Frontal cortex (tissue), 4 donors: ENCODE measurements at places on chromosomes 4 and X.

GRCh38 chr4:37653601-37654000 is 32.6 kb downstream of the RELL1 start:
- DNase-seq, result no peak

DNA sequence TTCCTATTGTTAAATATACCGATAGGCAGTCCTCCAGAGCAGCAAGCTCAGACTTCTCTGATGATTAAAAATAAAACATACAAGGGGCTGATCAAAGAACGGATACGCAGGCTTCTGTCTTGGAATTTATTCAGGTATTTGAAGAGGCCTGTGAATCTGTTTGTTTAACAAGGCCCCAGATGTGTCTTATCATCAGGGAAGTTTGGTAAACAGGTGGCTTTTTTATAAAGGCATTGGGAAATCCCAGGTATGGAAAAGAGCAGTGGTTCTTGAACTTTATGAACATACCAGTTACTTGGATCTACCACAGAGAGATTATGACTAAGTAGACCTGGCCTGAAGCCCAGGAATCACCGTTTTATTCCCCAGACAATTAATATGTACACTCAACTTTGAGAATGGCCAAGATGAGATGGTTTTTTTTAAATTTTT is 47.9 kb downstream of the SOWAHB start:
- no peak for DNase-seq

DNA sequence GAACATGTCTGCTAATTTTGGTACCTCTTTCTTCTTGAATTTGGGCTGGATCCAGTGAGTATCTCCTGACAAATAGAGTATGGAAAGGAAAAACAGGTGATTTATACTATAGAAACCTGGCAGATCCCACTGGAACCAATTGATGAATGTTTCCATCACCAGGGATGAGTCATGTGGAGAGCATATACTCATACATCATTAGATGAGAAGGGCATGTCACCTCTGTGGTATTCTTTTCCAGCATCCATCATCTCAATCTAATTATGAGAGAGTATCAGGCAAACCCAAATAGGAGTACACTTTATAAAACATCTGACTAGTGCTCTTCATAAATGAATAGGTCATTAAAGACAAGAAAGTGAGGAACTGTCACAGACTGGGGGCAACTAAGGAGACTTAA is 90.7 kb downstream of the CLDN22 start:
- no peak for DNase-seq

GRCh38 chrX:41602816-41603345 is 85.9 kb upstream of the GPR34 start:
- DNase-seq, result no peak

DNA sequence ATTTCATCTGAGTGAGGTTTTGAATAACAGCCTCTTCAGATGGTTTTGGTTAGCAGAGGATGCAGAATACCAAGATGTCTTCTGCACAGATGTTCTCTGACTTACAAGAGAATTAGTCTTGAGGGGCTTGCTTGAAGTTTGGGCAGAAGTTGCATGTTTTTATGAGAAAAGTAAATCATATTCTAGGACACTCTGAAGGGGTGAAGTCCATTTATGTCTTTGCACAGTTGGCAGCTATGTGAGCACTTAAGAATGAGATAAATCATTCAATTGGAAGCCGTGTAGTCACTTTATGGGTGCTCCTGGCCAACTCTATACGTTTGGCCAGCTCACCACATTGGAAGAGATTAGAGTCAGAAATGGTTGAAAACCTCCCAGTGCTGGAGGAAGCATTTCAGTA is 252.7 kb upstream of the KCNIP4 start:
- DNase-seq, result no peak

GRCh38 chr4:74320559-74321118 is 12.4 kb downstream of the EPGN start:
- DNase-seq, result no peak

GRCh38 chrX:39065051-39065871 is 264.0 kb downstream of the MID1IP1 start:
- peak; percentile 4 for DNase-seq

- no peak for DNase-seq
These were observed 42.2 kb downstream of the SMIM10L2A start for GRCh38 chrX:135463937-135464336.

GRCh38 chr4:153113838-153114105 is 90.5 kb upstream of the TRIM2 start:
- DNase-seq, result no peak

GRCh38 chr4:8647094-8647570 is 54.6 kb downstream of the CPZ start:
- DNase-seq, result no peak

- DNase-seq, result no peak
These were observed 217.0 kb downstream of the BMPR1B start for GRCh38 chr4:94974773-94975172.

- DNase-seq, result no peak
These were observed 201.2 kb downstream of the MID1IP1 start for GRCh38 chrX:39002466-39002865.

DNA sequence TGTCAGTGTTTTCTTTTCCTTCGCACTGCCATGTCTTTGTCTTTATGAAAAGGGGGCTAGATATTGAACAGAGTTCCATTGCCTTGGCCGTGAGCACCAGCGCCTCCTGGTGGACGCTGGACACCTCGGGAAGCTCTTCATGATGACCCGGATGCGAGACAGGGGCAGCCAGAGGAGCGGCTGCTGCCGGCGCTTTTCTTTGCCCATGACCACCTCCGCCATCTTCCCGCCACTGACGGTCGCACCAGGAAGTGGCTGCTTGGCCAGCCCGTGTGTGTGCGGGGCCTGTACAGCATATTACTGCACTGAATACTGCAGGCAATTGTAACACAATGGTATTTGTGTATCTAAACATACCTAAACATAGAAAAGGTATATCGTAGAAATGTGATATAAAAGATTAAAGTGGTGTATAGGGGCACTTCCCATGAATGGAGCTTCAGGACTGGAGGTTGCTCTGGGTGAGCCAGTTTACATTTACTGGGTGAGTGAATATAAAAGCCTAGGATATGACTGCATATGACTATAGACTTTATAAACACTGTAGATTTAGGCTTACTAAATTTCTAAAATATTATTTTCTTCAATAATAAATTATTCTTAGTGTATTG is 15.8 kb upstream of the GRIA2 start:
- DNase-seq, result no peak

DNA sequence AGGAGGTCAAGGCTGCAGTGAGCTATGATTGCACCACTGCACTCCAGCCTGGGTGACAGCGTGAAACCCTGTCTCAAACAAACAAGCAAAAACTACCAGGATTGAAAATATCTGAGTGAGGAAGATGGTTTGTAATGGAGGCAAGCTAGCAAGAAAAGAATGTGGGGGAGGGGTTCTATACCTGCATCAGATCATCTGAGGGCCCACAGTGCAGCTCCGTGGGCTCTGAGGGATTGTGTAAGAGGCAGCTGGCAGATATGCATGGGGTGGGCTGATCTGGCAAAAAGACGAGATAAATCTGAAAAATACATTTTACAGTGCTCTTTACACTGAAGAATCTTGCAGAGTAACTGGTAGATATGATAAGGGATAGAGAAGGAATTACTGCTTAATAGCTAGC is 28.9 kb upstream of the CHRNA9 start:
- no peak for DNase-seq

DNA sequence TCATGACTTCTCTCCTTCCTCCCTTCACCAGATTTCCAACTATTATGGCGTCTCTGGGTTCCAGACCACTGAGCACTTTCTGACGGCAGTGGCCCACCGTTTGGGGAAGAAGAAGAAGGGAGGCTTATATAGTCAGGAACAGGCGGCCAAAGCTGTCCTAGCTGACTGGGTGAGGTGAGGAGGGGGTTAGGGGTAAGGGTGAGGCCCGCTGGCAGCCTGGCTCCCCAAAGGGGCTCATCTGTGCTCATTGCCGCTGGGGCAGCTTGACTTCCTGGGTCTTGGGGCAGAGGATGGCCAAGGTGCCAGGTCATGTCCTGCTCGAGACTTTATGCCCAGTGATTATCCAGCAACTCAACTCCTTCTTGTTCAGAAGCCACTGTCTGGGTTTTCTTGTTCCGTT is 21.8 kb downstream of the GNL3L start:
- DNase-seq, result no peak

GRCh38 chrX:111874241-111874640 is 1.7 kb upstream of the TRPC5OS start:
- no peak for DNase-seq

- DNase-seq, result peak; percentile 7
These were observed 2.9 kb downstream of the EDA start for GRCh38 chrX:69618803-69619202.

DNA sequence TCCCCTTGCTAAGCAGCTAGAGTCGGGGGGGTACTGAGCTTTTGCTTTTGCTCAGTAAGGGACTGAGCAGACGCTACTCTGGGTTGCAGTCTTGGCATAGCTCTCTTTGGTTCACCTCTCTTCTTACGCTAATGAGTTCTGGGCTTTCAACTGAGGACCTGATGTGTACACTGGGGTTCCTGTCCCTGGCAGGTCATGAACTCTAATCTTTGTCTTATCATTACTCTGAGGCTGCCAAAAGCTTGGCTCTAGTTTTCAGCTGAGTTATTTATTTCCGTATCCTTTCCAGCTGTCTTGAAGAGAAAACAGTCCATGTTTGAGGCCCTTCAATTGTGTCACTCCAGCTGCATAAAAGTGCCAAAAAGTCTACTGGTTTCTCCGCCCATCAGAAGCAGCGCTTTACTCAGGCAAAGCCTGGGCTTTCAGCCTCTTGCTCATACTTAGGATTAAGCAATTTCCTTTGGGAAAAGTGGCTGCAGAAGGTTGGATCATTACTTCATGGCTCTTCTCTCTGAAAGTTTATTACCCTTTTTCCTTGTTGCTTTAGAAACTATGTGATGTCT is 121.0 kb upstream of the STOX2 start:
- DNase-seq, result no peak

DNA sequence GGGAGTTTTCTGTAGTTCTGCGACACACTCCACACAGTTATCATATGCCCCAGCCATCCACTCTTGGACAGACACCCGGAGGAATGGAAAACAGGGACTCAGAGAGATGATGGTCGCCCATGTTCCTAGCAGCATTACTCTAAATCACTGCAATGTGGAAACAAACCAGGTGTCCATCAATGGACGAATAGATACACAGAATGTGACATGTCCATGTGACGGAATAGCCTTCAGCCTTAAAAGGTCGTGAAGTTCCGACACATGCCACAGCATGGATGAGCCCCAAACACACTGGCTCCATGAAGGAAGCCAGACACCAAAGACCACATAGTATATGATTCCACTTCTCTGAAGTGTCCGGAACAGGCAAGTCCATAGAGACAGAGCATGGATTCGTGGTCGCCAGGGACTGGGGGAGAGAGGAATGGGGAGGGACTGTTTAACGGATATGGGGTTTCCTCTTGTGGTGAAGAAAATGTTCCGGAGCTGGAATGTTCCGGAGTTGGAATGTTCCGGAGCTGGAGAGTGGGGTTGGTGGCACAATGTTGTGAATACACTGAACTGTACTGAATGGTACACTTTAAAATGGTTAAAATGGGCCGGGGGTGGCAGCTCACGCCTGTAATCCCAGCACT is 28.7 kb upstream of the AFAP1 start:
- no peak for DNase-seq

- DNase-seq, result no peak
These were observed 88.2 kb downstream of the SORBS2 start for GRCh38 chr4:185723631-185724260.

- no peak for DNase-seq
These were observed 2.2 kb upstream of the XAGE3 start for GRCh38 chrX:52870046-52870445.

- no peak for DNase-seq
These were observed 100.3 kb downstream of the SLC34A2 start for GRCh38 chr4:25755911-25756310.

DNA sequence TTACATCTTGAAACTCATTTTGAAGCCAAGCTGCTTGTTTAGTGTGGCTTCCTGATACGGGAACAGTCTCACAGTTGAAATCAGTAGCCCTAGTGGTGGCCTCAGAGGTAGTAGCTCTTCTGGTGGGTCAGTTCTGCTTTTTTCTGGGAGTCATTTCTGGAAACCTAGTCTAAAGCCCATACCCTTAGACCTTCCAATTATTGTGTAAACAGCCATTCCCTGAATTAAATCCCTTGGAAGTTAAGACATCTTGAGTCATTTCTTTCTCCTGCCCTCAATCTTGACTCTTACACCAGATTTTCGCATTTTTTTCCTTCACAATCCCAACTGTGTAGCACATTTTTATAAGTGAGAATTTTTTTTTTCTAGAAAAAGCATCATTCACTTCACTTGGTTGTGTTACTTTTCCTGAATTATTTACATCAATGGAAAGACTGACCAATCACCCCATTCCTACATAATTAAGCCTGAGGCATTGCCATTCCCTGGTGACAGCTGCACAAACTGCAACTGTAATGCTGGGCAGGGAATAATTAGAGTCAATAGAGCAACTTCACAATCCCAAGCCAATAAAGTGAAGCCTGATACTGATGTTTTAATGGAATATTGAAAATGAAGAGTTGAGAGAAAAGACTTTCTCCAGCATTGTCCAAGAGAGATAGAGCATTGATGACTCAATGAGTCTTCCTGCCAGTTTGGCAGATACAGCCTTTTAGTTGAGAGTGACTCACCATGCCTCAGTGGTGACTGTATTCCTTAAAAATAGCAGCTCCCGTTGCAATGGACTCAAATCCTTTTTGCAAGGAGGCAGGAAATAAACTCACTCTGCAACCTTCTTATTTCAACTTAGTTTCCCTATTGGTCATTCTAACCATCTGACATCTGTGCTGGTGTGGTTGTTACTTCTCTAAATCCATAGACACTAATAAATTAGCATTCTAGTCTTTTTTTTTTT is 13.0 kb upstream of the SEPSECS start:
- no peak for DNase-seq

DNA sequence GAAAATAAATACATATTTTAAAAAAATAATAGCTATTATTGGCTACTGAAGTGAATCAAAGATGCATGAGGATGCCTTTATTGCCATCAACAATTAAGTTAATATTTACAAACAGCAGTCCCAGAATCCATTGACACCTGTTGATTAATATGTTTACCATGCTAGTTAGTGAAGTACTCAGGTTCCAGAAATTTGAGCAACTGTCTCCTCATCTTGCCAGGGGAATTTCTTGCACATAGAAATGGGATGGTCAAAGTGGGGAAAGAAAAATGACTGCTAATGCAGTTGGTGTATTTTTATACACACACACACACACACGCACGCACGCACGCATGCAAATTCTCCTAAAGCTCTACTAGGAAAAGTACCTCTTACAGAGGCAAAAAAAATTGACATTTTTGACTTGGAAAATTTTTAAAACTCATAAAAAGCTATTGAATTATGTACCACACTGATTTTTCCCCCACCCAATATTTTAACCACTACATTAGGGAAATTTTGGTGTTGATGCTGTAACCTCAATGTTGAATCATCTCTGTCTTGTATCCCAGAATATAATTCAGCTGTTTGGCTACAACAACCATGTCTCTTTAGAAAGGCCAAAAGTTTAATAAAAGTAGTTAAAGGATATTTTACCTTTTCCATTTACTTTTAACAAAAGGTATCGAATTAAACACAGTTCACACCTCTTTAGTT is 105.3 kb upstream of the TMEM150C start:
- no peak for DNase-seq
